ENCODE measurements at places on chromosomes 2 and 18. TPM values are rescaled to one million over a fixed set of nuclear protein-coding genes. Genes with fewer than 3 reads are reported as not detected.

C2orf74 gene
- total RNA-seq = 18.6 TPM

SKOR2 gene
- not detected for total RNA-seq

CCDC148 gene
- total RNA-seq = 0.51 TPM

GNLY gene
- total RNA-seq = not detected

IL1A gene
- under 0.01 TPM for total RNA-seq

REG3A gene
- total RNA-seq = not detected

ADD2 gene
- total RNA-seq = 13.3 TPM

SLC16A14 gene
- total RNA-seq = 0.09 TPM

GMCL1 gene
- total RNA-seq = 13.6 TPM

RAB10 gene
- total RNA-seq = 101 TPM

PDE1A gene
- total RNA-seq = 3.0 TPM

ARHGAP28 gene
- 4.3 TPM for total RNA-seq

PER2 gene
- total RNA-seq = 1.2 TPM

TBR1 gene
- total RNA-seq = not detected

TUBA4B gene
- total RNA-seq = not detected

GPR155 gene
- 0.93 TPM for total RNA-seq

ANKAR gene
- 6.8 TPM for total RNA-seq

IL36RN gene
- not detected for total RNA-seq

ADGRF3 gene
- not detected for total RNA-seq

ALPP gene
- not detected for total RNA-seq

PROC gene
- not detected for total RNA-seq

TUBA3D gene
- not detected for total RNA-seq

COL5A2 gene
- 72.6 TPM for total RNA-seq
